ENCODE measurements at places on chromosomes 16 and 17.

GRCh38 chr17:61294777-61295176 lies 104.9 kb upstream of the TBX2 start:
- DNase-seq: no peak

GRCh38 chr17:67145183-67145805 lies 99.7 kb downstream of the HELZ start:
- no peak for DNase-seq

DNA sequence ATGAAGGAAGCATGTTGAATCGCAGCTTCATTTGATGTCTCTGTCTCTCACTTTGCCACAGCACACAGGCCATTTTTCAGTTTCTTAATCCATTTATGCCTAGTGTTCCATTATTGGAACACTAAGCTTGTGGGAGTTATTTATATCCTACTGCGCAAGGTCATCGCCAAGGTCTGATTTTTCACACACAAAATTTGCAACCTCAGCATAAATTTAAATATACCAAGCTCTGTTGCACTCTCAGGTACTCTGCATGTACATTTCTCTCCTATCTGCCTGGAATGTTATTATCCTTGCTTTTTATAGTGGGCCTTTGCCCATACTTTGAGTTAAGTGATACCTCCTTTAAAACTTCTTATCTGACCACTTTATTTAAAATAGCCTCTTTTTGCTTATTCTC lies 519.2 kb upstream of the TOM1L1 start:
- DNase-seq: no peak

DNA sequence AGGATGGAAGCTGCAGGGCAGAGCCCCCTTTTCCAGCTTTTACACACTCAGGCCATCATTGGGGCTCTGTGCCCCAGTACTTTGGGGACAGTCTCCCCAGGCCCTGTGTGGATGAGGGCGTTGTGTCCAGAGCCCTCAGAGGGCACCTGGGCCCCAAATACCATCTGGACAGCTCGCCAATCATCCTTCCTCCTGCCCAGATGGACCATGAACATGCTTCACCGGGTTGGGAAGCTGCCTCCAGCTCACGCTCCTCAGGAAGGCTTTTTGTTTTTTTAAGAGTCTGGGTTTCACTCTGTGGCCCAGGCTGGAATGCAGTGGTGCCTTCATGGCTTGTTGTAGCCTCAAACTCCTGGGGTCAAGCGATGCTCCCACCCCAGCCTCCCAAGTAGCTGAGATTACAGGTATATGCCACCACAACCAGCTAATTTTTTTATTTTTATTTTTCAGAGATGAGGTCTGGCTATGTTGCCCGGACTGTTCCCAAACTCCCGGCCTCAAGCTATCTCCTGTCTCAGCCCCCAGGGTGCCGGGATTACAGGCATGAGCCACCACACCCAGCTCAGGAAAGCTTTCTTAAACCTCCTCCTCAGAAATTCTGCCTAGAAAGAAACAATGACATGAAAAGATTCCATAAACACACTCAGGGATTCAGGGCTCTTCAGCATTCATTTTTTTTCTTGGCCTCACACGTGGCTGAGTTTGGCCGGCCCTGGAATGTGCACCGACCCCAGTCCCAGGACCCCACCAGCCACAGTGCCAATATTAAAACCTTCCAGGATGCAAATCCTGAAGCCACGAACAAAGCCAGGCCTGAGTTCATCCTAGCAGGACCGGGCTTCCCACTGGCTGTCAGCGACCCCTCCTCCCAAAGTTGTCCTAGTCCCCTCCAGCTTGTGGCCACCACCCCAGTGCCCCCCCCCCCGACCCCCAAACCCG lies 27.4 kb upstream of the ZNF423 start:
- no peak for DNase-seq

- DNase-seq: no peak
These were observed 73.4 kb downstream of the PLD6 start for GRCh38 chr17:17132746-17133145.

- DNase-seq: no peak
These were observed 112.2 kb downstream of the CYB561 start for GRCh38 chr17:63333869-63334268.

GRCh38 chr17:70166615-70167014 lies 2.7 kb upstream of the KCNJ2 start:
- no peak for DNase-seq

GRCh38 chr17:55962951-55963401 lies 190.3 kb upstream of the ANKFN1 start:
- no peak for DNase-seq

GRCh38 chr16:1863681-1864460 lies 8.1 kb downstream of the MEIOB start:
- no peak for DNase-seq

DNA sequence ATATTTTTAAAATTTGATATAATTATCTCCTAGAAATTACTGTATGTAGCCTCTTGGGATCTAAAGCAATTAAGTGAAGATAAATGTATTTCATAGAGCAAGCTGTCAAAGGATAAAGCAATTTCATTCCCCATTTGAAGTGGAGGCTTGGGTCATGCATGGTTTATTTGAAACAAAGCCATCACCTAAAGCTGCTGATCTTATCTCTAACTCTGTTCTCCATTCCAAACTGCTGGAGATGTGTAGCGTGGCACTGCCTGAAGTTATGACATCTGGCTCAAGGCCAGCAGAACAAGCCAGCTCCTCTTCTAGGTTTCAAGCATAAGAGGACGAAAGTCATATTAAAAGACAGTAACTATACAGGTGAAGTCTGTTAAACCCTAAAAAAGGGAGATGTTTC lies 83.9 kb downstream of the HIC1 start:
- no peak for DNase-seq

Data from NCI-H1417 treated with DMSO at 0.1 percent for 48 hours (cell line).